ENCODE measurements at places on chromosomes 12 and 14.

DNA sequence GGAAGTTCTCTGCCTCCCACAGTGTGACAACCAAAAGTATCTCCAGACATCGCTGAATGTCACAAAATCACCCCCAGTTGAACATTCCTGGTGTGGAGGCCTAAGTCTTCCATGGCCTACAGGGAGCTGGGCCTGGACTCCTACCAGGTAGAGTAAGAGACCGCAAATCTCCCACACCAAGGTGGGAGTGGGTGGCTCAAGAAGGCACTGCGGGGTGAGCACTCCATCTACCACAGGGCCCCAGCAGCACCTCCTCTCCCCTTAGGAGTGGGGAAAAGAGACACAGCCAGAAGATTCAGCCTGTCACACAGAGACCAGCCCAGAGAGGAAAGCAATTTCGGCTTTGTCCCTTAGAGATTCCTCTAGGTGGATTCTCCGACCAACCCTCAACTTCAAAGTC is 25.5 kb downstream of the LRTM2 start:
- no peak for DNase-seq

- DNase-seq = peak; percentile 64
These were observed 732 bp downstream of the ZNF664 start for GRCh38 chr12:123973552-123974341.

GRCh38 chr14:81485781-81486180 is 47.9 kb downstream of the SEL1L start:
- no peak for DNase-seq

DNA sequence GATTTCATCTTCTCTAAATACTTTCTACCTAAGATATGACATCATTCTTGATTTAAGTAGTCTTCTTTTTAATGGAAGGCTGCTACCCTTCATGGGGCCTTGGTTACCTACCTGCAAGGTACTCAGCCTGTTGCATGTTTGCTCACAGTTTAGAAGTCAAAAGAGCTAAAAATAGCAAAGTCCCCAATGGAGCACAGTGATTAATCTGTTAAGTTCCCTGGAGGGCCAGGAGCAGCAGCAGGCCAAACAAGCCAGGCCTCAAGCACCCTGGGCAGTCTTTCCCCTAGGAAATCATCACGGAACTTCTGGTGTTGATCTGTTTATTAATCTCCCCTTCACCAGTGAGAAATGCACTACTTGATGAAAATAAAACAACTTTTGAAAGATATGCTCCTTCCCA is 24.0 kb upstream of the SLC8A3 start:
- DNase-seq = no peak

DNA sequence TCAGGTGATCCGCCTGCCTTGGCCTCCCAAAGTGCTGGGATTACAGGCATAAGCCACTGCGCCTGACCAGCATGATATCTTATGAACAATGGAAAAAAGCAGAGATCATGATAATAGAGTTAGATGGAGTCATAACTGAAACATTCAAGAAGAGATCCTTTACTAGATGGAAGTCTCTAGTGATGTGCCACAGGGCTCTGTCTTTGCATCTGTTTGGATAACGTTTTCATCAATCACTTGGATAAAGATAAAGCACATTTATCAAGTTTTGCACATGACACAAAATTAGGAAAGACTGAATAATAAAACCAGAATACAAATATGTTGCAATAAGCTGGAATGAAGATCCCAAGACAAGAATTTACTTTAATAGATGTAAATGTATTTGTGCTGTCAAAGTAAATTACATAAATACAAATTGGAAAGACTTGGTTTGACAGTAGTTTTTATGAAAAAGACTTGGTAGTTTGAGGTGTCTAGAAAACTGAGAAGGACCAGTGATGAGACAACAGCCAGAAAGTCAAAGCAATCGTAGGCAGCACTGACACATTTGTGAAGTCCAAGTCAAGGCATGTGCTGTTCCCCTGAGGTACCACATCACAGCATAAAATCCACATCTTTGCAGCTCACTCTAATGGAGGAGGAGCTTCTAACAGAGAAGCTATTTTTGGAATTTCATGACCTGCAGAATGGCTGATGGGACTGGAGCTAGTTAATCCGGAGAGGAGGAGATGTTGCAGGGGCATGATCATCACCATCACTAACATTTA is 28.5 kb downstream of the GPRC5A start:
- DNase-seq = no peak

GRCh38 chr12:94092516-94093241 is 55.7 kb upstream of the PLXNC1 start:
- no peak for DNase-seq
